ENCODE measurements at places on chromosomes 11 and 22.

- no peak for DNase-seq
Observed at GRCh38 chr22:38924347-38924952, 33.0 kb upstream of the APOBEC3A start.

DNA sequence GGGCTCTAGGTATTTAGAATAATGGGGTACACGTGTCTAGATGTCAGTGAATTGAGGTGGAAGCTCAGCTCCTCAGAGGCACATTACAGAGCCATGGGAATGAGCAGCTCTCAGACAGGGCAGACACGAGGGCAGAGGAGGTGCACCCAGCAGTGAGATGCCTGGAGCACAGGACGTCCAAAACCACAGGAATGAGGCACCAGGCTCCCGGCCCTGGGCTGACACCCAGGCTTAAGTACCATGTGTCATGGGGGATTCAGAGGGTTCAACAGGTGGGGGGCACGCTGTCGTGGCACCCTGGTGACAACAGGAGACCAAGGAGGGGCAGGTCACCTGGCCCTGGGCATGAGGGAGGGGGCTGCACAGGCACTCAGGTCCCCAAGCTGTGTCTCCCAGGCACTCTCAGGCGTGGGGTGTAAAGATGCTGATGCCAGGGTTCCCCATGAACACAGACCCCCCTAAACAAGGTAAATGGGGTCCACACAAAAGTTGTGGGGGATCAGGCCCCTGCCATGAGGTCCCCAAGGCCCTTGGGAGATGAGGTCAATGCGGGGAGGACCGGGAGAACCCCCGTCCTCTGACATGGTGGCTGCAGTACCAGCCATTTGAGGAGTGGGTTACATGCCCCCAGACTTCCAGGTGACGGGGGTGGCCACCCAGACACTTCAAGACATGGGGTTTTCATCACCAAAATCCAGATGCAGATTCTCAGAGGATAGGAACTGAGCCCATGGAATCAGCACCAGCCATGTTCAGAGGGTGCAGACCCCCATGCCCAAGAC, 5.6 kb upstream of the SYT8 start:
- no peak for DNase-seq

GRCh38 chr11:16799890-16800289, 61.4 kb downstream of the C11orf58 start:
- no peak for DNase-seq

GRCh38 chr11:119012629-119013170, 5.4 kb downstream of the RPS25 start:
- no peak for DNase-seq

- DNase-seq = no peak
Observed at GRCh38 chr11:1162138-1162475, 4.4 kb downstream of the MUC5AC start.

DNA sequence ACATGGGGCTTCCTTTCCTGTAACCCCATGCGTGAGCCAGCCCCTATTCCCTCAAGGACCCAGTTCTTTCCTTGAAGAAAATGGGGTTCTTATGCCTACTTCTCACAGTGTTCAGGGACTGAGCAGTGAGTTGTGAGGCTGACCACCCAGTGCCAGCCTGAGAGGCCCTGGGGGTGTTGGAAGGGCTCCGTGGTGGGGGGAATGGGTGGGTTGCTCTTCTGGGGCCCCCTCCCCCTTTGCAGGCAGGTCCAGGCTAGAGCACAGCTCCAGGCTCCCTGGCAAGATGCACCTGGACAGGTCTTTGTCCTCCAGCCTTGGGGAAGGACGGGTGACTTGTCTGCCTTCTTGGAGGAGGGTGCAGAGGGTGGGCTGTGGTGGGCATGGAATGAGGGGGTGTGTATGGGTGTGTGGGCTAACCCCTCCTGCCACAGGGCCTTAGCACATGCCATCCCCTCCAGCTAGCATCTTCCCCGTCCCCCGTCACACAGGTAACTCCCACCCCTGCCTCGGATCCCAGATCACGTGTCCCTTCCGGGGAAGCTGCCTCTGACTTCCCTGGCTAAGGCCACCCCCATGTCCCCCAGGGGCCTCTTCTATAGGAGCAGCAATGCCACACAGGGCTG, 64.6 kb downstream of the MYEOV start:
- no peak for DNase-seq

GRCh38 chr11:14611939-14612338, 31.7 kb upstream of the PDE3B start:
- DNase-seq = no peak

GRCh38 chr11:444396-445144, 2.8 kb upstream of the ANO9 start:
- DNase-seq = no peak

- no peak for DNase-seq
Observed at GRCh38 chr11:64851831-64852351, 7.4 kb upstream of the CDC42BPG start.

DNA sequence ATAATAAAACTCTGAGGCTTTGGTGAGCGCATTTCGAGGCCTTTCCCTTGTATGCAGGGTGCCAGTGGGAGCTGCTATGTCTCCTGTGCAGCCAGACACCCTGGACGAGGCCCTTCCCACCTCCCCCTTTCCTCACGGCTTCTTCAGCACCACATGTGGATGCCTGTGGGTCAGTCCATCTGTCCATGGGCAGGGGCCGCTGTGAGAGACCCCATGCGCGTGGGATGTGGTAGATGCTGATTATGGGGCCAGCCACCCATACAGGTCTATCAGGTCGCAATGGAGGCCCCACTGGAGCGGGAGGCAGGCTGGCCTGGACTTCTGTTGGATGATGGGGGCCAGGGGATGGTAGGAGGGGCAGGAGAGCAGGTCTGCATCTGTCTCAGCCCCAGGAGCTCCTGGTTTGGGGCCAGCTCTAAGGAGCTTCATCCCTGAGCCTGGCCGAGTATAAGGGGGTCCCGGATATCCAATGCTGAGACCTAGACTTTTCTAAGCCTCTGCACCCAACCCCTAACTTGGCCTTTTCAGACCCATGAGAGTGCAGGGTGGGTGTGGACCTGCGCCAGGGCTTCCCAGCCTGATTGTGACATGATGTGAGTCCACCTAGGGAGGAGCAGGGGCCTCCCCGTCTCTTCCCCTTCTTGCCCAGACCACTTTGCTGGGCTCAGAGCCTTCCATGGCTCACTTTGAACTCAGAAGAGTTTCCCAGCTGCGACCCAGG, 14.0 kb upstream of the DGCR8 start:
- no peak for DNase-seq

GRCh38 chr11:27837895-27838563, 137.8 kb upstream of the BDNF start:
- DNase-seq = no peak

- peak; percentile 6 for DNase-seq
Observed at GRCh38 chr11:61627850-61628661, 47.2 kb upstream of the SYT7 start.

- no peak for DNase-seq
Observed at GRCh38 chr11:11420899-11421285, 67.8 kb upstream of the CSNK2A3 start.

- no peak for DNase-seq
Observed at GRCh38 chr22:23183061-23183698, 2.9 kb downstream of the BCR start.

GRCh38 chr11:76761718-76762355, 21.3 kb upstream of the TSKU start:
- no peak for DNase-seq

- no peak for DNase-seq
Observed at GRCh38 chr11:128809128-128809527, 58.0 kb downstream of the KCNJ1 start.

GRCh38 chr11:79637219-79637618, 196.4 kb upstream of the TENM4 start:
- no peak for DNase-seq

GRCh38 chr11:24496736-24497725, at the start of gene LUZP2:
LUZP2 (plus strand) TSS chr11:24497053.
- no peak for DNase-seq

GRCh38 chr22:30245985-30246813, at the start of gene LIF:
LIF (minus strand) TSS chr22:30246759; CDS start chr22:30246695, 64 bp downstream.
- DNase-seq = peak; percentile 56

DNA sequence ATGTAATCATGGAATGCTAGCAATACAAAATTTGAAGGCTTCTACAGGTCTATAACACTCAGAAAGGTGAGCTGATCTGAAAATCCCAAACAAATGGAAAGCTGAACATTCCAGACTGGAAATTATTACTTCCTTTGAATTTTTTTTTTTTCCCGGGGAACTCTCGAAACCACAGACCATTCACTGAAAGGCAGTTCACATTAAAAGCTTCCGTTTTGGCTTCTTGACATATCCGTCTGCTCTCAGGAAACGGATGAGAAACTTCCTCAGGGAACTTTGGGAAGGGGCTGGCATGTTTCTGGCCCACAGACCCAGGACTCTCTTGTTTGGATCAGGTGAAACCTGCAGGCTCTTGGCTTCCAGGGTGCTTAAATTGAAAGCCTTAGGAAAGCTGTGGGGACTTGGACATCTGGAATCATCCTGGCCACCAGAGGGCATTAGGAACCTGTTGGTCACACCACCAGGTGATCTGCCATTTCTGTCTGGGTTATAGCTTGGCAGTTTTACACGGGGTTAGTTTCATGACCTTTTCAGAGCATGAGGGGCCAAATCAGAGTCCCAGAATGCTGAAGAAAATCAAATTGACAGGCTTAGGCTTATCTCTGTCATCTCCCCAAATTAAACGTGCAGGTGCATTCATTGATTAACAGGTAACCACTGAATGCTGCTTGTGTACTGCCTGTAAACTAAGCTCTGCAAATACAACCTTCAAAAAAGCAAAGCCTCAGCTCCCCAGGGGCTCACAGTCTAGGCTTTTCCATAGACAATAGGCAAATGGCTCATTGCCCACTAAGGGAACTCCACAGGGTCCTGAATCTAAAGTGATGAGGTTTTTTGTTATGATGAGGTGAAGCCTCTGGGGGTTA, 22.7 kb upstream of the GRAMD1B start:
- peak; percentile 69 for DNase-seq

GRCh38 chr22:20641919-20642579, 131.9 kb upstream of the SERPIND1 start:
- no peak for DNase-seq

All from CD4-positive, alpha-beta T cell treated with Interleukin-12 subunit alpha and Interleukin-12 subunit beta, for 1 hour (primary cell).